Stimulated activated CD8-positive, alpha-beta memory T cell treated with anti-CD3 and anti-CD28 coated beads, Interleukin-4, amount 100 ng/mL, for 1 hour (primary cell): ENCODE measurements at places on chromosomes 11 and 22.

DNA sequence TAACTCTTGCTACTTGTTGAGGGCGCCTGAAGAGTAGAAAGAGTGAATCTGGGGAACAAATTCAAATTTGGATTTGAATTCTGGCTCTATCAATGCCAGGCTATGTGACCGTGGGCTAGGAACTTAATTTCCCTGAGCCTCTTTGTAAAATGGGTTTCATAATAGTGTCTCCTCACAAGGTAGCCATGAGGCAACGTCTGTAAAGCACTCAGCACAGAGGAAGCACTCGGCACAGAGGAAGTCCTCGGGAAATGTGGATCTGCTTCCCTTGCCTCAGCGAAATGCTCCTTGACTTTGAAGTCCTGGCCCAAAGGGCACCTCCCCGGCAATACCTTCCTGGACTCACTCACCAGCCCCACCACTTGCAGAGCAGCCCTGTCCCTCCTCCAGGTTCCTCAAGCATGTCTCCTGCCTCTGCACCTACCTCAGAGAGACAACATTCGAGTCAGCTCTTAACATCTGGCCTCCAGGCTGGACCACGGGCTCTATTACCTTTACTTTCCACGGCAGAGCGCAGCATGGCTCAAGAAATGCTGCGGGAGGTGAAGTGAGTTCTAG lies 17.7 kb downstream of the CD6 start:
- DNase-seq = no peak

DNA sequence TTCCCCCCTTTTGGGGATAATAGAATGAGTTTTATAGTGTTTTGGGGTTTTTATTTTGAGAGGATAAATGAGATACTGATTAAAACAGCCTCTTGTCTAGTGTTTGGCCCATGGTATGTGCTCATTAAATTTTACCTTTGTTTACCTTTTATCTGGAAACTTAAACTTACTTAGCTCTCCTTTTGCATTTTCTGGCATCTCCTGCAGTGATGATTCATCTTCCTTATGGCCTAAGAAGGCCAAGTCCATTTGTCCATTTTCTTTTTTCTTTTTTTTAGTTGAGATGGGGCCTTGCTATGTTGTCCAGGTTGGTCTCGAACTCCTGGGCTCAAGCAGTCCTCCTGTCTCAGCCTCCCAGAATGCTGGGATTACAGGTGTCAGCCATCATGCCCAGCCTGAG lies 156.3 kb downstream of the COMMD9 start:
- DNase-seq = no peak

DNA sequence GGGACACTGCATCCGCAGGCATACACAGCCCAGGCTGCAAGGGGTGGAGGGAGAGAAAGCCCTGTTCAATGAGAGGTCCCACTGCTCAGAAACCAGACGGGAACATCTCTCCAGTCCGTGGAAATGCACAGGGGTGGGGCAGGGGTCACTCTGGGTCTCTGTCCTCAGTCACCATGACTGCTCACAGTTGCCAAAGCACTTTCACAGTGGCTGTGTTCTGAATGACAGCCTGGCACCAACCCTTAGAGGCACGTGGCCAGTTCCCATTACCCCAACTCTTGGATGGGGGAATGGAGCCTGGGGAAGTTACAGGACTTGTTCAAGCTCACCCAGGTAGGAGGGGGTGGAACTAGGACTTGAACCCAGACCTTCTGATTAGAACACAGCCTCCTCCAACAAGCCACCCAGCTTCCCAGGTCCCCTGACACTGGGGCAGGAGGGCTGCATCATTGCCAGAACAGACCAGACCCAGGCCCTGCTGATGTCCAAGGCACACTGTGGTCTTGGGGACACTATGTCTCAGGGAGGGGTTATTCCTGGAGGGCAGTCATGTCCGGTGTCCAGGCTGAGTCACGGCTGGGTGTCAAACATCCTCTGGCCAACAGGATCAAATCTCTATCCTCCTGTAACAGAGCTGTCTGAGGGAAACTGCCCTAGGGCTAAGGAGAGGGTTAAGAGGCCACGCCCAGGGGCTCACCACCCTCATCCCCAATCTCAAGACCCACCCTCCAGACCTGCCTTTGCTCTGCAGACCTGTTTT lies 8.2 kb downstream of the ZNF70 start:
- DNase-seq = no peak

GRCh38 chr11:45752106-45752505 lies 52.8 kb upstream of the SLC35C1 start:
- DNase-seq = no peak

- DNase-seq = no peak
Observed at GRCh38 chr11:97502201-97502600, 1112.4 kb downstream of the JRKL start.

GRCh38 chr11:103907548-103908455 lies 128.6 kb upstream of the DDI1 start:
- no peak for DNase-seq

DNA sequence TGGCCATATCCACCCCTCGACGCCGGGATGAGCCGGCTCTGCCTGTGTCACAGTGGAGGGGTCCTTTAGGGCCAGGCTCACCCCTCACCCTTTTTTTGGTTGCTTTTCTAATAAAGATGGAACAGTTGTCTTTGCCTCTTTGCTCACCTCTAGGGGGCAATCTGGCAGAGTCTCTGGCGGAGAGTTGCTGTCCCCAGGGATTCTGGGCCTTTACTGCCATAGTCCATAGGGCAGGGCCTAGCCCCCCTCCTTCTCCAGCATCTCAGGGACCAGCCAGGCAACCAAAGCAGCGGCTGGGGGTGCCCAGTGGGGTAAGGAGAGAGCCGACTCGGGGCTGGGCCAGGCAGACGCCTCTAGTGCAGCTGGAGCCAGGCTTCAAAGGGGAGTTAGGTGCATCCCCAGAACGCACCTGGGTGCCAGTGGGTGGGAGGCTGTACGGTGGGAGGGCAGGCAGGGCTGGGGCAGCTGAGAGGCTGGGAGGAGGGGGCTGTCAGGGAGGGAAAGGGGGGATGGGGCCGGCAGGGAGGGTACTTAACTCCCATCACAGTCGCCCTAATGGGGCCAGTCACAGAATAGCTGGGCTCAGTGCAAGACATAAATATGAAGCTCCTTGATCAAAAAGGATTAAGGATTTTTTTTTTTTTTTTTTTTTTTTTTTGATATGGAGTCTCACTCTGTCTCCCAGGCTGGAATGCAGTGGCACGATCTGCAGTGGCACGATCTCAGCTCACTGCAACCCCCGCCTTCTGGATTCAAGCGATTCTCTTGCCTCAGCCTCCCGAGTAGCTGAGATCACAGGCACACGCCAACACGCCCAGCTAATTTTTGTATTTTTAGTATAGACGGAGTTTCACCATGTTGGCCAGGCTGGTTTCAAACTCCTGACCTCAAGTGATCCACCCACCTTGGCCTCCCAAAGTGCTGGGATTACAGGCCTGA lies 2.5 kb upstream of the SUSD2 start:
- no peak for DNase-seq

- DNase-seq = no peak
Observed at GRCh38 chr11:17063171-17064002, 14.1 kb downstream of the RPS13 start.

- DNase-seq = peak; percentile 19
Observed at GRCh38 chr11:121655537-121656327, 203.0 kb upstream of the SORL1-AS1 start.

- no peak for DNase-seq
Observed at GRCh38 chr11:57476047-57476756, 15.9 kb downstream of the RTN4RL2 start.

- no peak for DNase-seq
Observed at GRCh38 chr22:41856469-41856868, 23.6 kb downstream of the SREBF2 start.

- DNase-seq = no peak
Observed at GRCh38 chr11:71447791-71448256, 369 bp downstream of the DHCR7 start.

- DNase-seq = no peak
Observed at GRCh38 chr11:28460348-28460747, 352.2 kb downstream of the METTL15 start.

- DNase-seq = no peak
Observed at GRCh38 chr22:30028731-30029130, 51.5 kb upstream of the HORMAD2 start.

DNA sequence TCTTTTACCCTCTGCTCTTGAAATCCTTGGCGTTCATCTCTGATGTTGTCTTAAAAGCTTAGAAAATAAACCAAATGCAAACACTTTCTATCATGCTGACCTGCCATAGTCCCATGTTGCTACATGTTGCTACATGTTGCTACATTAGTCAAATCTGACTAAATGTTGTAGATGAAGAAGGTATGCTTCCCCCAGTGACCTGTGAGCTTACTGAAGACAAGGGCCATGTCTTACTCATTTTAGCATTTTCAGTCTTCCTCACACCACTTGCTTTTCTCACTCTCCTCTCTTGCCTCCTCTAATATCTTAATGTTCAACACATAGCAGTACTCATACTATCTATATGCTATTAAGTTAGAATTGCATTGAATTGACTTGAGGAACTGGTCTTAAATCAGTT lies 346.4 kb upstream of the MTNR1B start:
- DNase-seq = no peak

- no peak for DNase-seq
Observed at GRCh38 chr11:73359930-73360742, 16.1 kb upstream of the RELT start.

- no peak for DNase-seq
Observed at GRCh38 chr11:126332221-126332711, 23.2 kb upstream of the ST3GAL4 start.

DNA sequence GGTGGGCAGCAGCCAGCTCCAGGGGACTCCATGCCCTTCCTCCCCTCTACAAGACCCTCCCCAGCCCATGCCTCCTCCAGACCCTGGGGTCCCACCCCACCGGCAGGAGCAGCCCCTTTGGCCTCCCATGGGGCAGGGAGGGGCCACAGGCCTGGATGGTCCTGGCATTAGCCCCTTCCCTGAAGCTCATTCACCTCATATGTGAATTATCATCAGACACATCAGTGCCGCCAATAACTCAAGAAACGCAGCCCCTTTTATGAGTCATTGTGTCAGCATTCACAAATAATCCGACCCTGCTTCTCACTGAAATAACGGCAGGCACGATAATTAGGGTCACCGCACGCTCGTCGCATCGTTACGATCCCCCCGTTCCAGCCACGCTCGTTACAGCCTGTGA lies 124.2 kb downstream of the BRD1 start:
- no peak for DNase-seq

DNA sequence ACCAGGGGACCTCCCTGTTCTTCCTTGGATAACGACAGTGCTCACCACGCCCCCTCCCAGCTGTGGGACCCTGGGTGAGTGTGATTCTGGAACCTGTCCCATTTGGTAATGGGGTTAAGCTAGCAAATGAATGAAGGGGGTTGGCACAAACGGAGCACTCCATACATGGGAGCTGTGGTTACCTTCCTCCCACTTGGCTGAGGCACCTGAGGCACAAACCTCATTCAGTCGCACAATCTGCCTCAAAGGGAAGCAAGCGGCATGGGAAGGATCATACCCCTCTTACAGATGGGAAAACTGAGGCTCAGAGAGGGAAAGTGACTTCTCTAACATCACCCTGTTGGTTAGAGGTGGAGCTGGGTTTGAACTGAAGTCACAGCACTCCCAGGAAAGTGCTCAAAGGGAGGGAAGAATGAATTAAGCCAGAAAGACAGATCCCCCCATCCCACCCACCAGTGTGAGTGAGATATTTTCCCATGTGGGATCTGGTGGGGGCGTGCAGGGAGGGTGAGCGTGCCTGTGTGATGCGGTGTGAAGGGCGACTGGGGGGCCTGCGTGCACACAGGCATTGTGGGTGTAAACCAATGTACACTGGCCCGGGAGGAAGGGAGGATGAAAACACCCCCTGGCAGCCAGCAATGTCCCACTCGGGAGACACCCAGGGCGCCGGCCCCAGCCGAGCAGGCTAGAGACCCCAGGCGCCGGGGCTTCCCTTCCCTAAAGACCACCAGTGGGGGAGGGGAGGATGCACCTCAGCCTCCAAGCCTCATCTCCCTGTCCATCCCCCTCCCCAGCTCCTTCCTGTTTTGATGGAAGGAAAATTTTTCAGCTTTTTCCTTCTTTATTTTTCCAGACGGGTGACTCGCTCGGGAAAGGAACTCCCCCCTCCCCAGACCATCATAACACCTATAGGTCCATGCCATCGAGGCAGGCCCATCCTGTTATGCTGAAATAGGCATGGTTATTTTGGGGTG lies 8.0 kb upstream of the PDGFB start:
- DNase-seq = no peak

GRCh38 chr11:34558211-34558610 lies 44.6 kb upstream of the ELF5 start:
- DNase-seq = no peak

GRCh38 chr11:129331871-129332274 lies 43.8 kb upstream of the BARX2 start:
- DNase-seq = peak; percentile 31

GRCh38 chr11:69661413-69661715 lies 13.8 kb downstream of the LTO1 start:
- no peak for DNase-seq

- no peak for DNase-seq
Observed at GRCh38 chr22:49140911-49141665, 686.6 kb downstream of the BRD1 start.

GRCh38 chr22:42785706-42786499 lies 65.2 kb upstream of the A4GALT start:
- DNase-seq = no peak

DNA sequence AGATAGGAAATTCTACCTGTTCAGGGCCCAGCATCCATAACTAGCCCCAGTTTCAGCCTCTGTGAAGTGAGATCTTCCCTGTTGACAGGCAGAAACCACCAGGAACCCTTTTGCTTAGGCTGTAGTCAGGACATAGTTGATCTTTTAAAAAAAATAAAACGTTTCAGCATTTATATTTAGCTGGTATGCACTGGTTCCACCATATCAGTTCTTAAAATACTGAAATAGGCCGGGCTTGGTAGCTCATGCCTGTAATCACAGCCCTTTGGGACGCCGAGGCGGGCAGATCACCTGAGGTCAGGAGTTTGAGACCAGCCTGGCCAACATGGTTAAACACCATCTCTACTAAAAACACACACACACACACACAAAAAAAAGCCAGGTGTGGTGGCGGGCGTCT lies 35.3 kb downstream of the GALNT18 start:
- no peak for DNase-seq

- no peak for DNase-seq
Observed at GRCh38 chr11:34145847-34146381, 40.5 kb downstream of the NAT10 start.

GRCh38 chr11:127334466-127334865 lies 333.9 kb upstream of the KIRREL3 start:
- no peak for DNase-seq

DNA sequence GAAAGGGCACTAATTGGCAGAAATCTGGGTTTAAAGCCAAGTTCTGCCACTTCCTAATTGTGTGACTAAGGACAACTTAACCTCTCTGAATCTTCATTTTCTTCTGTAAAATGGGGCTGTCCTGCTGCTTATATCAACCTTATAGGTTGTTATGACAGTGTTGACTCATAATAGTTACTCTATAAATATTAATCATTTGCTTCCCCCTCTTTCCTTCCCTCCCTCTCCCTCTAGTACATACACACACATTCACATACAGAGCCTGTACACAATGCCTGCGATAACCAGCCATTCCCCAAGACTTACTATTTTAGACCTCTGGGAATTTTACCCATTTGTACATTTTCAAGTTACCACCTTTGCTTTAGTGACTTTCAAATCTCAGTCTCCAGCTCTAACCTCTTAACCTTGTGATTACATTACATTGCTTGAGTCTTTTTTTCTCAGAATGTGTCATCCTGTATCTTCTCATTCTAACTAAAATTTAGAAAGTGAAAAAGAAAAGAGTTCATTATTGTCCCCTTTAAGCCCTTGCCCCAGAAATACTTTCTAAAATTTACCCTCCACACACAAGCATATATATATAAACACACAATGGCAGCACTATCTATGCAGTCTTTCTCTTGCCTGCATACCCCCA lies 31.9 kb downstream of the GDPD4 start:
- no peak for DNase-seq

- no peak for DNase-seq
Observed at GRCh38 chr11:35343033-35343598, 76.2 kb downstream of the SLC1A2 start.
